ENCODE measurements at places on chromosomes 7 and 10.

- peak; percentile 54 for DNase-seq
These were observed 44.2 kb downstream of the PPIF start for GRCh38 chr10:79391231-79392019.

DNA sequence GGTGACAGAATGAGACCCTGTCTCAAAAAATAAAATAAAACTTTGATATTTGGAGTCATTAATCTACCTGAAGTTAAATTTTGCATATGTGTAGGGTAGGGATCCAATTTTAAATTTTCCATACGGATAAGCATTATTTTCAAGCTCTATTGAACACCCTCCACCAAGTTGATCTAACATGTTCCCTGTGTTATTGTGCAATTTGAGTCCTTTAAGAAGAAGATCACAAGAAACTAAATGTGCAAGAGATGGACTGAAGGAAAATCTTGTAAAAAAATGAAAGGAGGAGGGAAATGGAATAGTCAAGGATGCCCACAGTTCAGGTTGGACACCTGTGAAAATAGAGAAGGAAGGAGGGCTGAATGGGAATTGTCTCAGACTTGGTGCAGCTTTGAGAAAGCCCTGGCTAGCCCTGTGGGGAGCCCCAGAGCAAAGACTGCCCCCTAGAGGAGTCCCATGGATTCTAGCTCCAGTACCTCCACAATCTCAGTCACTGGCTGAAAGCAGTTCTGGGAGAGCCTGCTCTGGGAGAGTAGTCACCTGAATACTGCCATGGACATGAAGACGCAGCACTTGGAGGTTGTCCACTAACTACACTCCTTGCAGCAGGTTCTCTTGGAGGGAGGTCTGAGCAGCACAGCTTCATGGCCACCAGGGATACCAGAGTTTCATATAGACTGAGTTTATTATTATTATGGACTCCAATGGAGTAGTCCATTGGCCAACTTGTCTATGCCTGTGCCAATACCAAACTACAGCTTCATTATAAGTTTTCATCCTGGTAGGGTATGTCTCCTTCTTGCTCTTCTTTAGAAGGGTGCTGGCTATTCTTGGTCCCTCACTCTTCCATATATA lies 5.7 kb upstream of the TIAL1 start:
- peak; percentile 47 for DNase-seq

- no peak for DNase-seq
These were observed 65.6 kb upstream of the TMEM72 start for GRCh38 chr10:44845361-44846175.

GRCh38 chr7:108210796-108211195 lies 80.6 kb upstream of the LAMB4 start:
- no peak for DNase-seq

- no peak for DNase-seq
These were observed 23.2 kb upstream of the PHF14 start for GRCh38 chr7:10950494-10950893.

GRCh38 chr10:26797340-26797739 lies 63.4 kb downstream of the ABI1 start:
- DNase-seq, result no peak

GRCh38 chr7:30519122-30519521 lies 14.5 kb upstream of the GGCT start:
- DNase-seq, result no peak

DNA sequence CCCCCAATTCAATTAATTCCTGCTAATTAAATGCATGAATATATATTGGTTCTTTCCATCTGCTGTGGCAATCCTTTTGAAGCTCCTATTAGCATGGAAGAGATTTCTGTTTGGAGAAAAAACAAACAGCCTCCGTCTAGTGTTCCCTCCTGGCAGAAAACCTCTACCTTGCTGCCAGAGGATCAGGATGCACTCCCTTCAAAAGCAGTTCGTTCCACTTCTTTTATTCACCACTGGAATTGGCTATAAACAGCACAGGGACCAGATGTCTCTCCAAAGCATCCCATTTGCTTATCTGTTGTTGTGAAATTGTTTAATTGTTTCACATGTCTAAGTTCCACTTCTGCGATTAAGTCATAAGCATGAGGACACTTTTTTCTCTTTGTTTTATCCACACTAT lies 77.8 kb upstream of the PTN start:
- no peak for DNase-seq

DNA sequence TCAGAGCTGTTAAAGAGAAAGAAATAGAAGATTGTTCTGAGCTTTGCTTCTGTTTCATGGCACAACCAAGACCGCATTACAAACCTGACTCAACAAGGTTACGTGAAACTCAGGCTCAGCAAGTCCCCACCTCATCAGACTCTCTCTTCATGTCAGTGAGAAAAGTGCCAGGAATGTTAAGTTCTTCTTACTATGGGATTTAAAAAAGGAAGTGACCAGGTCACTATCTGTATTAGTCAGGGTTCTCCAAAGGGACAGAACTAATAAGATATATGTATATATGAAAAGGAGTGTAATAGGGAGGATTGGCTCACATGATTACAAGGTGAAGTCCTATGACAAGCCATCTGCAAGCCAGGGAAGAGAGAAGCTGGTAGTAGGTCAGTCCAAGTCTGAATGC lies 25.4 kb upstream of the PAPSS2 start:
- DNase-seq, result peak; percentile 47

DNA sequence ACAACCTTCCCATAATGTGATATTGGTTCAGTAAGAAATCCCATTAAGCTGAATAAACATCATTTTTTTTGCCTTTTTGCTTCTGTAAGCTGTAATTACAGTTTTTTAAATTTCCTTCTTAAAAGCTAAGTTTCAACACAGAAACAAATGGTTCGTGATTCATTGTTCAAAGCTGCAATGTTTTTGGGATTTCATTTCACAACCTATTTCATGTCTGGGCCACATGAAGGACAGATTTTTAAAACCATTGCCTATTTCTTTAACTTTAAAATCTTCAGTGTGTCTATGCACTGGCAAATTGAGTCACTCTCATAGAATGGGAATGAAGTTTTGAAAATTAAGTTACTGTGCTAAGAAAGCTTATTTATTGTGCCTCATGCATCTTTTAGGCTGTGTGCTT lies 66.9 kb downstream of the TFPI2 start:
- DNase-seq, result no peak

DNA sequence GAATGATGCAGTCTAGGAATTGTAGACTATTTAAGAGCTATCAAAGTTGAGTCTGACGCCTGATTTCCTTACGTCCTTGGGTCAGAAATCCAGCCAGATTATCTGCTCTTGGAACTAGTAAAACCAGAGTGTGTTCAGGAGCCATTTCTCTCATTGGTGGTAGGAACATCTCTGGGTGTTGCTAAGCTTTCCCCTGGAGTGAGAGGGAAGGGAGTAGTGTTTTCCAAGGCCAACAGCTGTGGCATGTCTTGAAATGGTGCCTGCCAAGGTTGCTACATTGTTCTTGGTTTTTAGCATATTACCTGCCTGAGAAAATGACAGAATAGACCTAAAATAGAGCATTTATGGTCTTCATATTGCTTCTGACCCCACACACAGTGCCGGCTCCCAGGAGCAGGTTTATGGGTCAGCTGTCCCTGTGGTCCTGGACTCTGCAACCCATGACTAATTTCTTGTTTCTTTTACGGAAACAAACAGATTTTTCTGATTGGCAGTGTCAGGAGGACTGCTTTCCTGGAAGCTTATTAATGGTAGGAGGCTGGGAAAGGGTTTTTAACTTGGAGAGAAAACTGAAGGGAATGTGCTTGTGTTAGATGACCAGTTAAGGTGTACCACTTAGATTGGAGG lies 17.5 kb downstream of the GBF1 start:
- DNase-seq, result peak; percentile 40

GRCh38 chr10:24958721-24959381 lies 6.4 kb upstream of the PRTFDC1 start:
- DNase-seq, result peak; percentile 65

- DNase-seq, result no peak
These were observed 14.8 kb downstream of the NFE2L3 start for GRCh38 chr7:26166684-26167266.

DNA sequence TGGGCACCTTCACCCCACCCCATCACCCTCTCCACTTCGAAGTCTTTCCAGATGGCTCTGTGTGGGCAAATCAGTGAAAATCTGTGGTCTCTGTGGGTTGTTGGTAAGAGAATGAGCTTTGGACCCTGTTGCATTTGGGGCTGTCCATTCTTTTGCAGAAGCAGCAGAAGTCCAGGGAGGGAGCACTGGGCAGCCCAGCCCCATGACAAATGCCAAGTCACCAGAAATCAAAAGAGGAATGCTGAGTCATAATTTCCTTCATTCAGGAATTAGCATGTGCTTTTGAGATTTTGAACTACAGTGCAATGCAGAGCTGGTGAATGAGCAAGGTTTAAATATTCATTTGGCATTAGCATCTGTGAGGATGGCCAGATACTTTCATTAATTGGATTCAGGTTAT lies 556.2 kb downstream of the LRMDA start:
- DNase-seq, result peak; percentile 48

DNA sequence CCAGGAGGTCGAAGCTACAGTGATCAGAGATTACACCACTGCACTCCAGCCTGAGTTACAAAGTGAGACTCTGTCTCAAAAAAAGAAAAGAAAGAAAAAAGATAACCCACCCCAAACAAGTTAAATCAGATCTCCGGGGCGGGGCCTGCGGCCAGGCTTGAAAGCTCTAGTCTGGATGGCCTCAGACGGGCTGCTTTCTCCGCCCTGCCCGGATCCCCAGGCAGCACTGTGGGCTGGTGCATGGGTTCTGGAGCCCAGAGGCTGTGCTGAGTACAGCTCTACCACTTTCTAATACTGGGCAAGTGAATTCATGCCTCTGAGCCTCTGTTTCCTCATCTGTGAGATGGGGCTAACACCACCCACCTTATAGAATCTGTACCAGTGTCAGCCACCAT lies 83.7 kb downstream of the ZMIZ1 start:
- DNase-seq, result peak; percentile 42

- no peak for DNase-seq
These were observed 615.4 kb upstream of the SEMA3D start for GRCh38 chr7:85802211-85802610.

- peak; percentile 26 for DNase-seq
These were observed at the start of gene PRKAG2 for GRCh38 chr7:151876899-151877777. Gene PRKAG2 (minus strand): TSS chr7:151877115. CDS start chr7:151876620, 495 bp downstream.

DNA sequence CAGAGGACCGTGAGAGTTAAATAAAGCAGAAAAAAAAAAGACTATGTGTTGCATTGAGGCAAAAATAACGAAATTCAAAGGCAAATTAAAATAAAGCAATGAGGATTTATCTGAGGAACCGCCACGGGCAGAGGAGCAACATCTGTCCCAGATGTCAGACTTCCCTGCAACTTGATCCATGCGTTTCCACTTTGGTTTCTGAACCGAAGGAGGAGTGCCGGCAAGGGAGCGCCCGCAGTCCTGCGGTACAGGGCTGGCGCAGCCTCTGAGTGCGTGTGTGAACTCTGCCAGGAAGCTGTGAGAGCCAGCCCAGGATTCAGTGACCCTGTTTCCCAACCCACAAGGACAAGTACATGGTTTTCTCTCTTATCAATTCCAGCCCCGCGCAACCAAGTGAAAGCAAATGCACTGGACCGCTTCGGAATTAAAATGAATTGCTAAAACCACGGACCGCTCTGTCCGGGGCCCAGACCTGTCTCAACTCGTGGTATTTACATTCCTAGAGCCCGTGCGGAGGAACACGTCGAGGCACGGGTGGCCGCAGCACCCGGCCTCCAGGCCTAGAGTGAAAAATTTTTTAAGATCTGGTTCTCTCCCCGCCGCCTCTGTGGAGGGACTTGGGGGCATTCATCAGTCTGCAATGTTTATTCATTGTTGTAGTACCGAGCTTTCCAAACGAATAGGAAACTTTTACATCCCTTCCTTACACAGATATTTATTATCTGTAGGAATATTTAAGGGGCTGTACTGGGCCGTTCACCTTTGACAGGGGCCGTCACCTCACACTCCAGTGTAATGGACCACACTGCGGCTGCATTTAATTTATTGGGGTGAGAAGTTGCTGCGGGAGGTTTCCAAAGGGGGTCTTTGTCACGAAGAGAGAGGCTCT lies 291.5 kb upstream of the NFE2L3 start:
- DNase-seq, result peak; percentile 42

DNA sequence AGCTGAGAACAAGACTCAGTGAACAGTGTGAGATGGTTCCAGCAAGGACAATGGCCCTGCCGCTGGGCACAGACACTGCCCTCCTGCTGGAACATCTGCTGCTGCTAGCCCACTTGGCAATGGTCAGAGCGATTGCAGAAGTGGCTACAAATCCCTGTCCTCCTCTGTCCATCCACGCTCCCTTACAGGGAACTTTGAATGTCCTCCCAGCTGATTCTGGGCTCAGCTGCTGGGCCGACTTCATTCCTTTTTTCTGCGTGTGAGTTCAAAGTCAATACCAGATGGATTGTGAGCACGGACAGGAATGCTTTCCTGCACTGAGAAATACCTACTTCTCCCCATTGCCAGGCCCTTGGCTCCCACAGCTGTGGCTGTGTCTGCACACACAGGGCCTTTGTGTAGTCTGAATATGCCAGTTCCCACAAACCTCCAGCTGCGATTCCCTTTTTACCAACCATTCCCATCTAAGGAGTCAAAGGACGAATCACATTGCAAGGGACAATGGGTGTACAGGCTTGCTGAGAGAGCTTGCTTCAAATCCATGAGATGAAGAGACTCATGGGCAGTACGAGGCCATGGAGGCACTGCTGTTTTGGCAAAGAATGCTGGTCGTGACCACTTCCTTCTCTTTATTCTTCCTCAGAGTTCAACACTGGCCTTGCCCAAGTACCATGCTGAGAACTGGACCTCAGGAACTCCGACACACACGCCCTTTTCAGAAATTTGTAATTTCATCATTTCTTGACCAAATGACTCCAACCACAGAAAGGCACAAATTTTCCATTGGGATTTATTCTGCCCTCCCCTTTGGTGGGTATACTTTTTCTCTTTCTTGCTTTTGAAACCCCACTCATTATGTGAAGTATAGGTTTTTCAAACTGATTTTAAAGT lies 44.2 kb downstream of the BPGM start:
- peak; percentile 78 for DNase-seq

- DNase-seq, result no peak
These were observed 24.7 kb downstream of the NOD1 start for GRCh38 chr7:30453921-30454320.

- DNase-seq, result peak; percentile 28
These were observed 36.6 kb downstream of the TCF7L2 start for GRCh38 chr10:112986544-112987190.

DNA sequence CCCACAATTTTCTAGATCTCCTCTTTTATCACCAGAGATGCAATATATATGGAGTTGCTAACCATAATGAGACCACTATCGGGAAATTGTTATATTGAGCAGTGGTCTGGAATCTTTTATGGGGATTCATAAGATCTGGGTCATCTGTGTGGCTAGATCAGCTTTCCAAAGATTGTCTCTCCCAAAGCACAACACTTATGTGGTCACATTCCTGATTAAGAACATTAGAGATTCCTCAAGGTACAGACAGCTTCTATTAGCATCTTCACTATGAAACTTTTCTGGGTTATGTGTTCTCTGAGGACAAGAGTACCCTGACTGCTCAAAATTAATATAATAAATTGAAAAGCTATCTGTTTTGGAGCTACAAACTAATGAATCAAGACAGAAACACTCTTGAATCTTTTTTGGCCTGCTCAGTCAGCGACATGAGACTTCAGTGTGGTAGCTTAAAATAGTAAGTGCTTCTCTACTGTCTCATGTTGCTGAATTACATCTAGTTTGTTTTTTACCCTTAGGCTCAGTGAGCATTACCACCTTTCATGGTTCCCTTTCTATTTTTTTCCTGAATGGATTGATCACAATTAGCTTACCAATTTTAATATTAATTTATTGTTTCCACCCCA lies 42.6 kb upstream of the STRIP2 start:
- DNase-seq, result no peak
